NCI-H1105 (cell line): ENCODE measurements at places on chromosomes 3 and 15.
A peak's percentile ranks its signal among the peaks of the same experiment; 100 is the strongest.

DNA sequence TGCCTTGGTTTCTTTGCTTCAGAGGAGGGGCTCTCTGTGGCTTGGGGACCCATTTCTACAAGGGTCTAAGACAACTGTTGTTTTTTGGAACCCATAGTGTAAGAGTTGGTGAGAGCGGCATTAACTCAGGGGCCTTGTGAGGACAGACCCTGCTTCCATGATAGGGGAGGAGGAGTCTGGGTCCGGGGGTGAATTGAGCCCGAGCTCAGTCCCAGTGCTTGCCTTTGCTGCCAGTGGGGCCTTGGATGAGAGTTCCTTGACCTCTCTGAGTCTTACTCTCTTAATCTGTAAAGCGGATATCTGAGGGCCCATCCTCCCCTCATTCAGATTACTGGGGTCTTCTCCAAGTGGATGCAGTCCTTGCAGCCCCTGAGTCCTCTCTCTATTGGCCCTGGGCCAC is 74.2 kb downstream of the EEFSEC start:
- no peak for DNase-seq

- no peak for DNase-seq
Observed at GRCh38 chr15:58521293-58521991, 89.7 kb downstream of the LIPC start.

GRCh38 chr3:79930196-79930595 is 162.4 kb upstream of the ROBO1 start:
- no peak for DNase-seq

- no peak for DNase-seq
Observed at GRCh38 chr15:43529141-43529540, 11.7 kb downstream of the MAP1A start.

- DNase-seq, result no peak
Observed at GRCh38 chr15:62994439-62994838, 48.1 kb upstream of the TPM1 start.

DNA sequence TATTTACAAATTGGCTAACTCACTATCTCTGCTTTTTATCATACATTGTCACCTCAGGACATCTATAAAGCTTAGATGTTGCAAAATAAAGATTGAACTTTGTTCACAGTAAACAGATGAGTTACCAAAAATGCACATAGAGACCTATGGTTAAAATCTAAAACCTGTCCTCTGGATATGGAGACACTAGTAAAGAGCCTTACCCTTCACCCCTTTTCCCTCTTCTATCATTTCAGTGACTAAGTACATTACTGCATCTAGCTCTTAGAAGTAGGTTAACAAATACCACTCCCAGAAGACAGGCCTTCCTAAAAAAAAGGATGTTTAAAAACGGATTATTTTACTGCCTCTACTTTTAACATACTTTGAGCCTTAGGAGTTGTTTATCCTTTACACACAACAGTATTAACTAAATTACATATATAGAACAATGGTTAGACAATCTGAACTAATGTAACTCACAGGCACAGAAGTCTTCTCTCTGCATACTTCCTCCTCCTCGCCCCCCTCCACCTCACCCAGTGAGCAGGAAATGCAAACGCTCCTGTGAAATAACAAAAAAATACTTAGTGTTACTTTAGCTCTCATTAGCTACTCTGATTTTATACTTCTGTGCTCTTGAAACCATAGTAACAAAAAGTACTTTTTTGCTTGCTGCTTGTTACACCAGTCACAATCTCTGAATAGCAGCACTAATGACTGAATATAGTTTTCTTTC is 23.3 kb downstream of the IREB2 start:
- no peak for DNase-seq

DNA sequence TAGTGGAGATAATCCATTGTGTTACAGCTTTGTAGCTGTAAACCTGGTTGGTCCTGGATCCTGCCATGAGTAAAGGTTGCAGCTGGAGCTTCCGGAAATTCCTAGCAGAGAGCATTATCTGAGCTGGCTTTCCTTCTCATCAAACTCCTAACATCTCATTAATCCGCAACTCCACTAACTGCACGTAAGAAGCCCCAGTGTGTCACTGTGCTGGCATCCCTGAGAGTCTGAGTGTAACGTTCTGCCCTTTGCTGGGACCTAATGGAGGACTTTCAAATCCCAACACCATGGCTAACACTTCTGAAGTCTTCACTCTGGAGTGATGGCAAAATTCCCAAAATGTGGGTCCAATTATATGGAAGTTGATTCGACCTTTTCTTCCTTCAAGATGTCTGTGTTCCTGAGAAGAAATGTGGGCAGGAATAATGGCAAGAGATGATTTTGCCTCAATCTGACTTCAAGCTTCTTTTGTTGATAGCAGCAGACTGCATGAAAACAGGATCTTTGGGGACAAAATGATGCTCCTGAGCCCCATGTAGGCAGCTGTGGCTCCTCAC is 9.6 kb upstream of the TRPM1 start:
- no peak for DNase-seq

- DNase-seq, result no peak
Observed at GRCh38 chr15:40379853-40380252, 2.7 kb upstream of the KNSTRN start.

GRCh38 chr3:195914648-195915473 is 6.5 kb upstream of the TNK2 start:
- DNase-seq, result no peak

DNA sequence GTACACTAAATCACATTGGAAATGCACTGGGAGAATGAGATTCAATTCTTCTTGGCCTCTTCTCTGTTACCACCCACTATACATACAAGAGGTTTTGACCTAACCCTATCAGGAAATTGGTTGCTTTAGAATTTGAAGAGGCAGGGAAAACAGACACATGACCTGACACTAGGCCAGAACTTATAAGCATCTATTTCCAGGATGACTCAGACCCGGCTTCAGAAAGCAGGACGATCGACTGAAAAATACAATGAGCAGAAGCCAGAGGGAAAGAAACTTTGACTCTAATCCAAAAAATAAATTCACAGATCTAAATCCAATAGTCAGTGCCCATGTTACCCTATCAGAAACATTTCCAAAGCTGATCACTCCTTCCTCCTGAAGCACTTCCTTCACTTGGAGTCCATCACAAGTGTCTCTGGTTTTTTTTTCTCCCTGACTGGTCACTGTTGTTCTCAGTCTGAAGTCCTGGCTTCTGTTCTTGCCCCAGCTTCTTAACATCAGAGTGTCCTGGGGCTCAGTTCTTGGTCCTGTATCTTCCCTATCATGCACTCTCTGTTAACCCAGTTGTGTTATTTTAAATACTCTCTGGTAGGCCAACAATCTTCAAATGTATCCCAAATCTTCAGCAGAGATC is 133.6 kb downstream of the P2RY1 start:
- no peak for DNase-seq

DNA sequence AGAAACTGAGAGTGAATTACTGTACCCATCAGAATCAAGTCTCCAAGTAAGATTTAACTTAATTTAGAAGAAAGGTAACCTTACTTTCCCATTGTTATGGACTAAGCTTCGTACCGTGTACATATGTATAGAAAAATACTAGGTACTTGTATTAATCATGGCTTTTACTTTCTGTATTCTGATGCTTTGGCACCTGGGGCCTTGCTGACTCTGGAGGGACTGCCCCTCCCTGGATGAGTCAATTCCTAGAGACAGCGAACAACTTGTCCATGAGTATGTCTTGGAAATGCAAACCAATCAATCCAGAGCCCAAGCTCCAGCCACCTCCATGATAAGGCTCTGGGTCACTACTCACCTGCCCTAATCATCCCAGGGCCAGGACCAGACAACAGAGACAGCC is 50.0 kb upstream of the DGKG start:
- DNase-seq, result no peak

DNA sequence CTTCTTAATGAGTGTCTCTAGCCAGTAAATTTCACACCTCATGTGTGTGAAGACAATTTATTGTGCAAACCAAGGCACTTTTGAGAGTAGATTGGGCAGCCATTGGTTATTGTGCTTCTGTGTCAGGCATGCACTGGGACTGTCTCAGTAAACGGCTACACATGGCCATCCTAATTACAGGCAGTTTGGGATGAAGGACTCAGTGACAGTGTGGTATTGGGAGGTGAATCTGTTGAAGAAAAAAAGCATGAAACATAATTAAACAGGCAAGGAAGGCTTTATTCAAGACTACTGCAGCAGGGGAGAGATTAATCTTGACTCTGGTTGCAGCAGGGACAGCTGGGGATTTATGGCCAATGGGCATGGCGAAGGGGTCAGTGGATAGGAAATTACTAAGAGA is 57.8 kb upstream of the NUDT16 start:
- DNase-seq, result no peak

GRCh38 chr3:399647-400046 is 203.1 kb downstream of the CHL1 start:
- DNase-seq, result no peak

- DNase-seq, result peak; percentile 63
Observed at GRCh38 chr3:177776661-177777101, 579.4 kb upstream of the TBL1XR1 start.

GRCh38 chr15:85899927-85900326 is 105.2 kb upstream of the KLHL25 start:
- no peak for DNase-seq

- DNase-seq, result no peak
Observed at GRCh38 chr3:156214676-156215075, 94.3 kb downstream of the KCNAB1 start.

DNA sequence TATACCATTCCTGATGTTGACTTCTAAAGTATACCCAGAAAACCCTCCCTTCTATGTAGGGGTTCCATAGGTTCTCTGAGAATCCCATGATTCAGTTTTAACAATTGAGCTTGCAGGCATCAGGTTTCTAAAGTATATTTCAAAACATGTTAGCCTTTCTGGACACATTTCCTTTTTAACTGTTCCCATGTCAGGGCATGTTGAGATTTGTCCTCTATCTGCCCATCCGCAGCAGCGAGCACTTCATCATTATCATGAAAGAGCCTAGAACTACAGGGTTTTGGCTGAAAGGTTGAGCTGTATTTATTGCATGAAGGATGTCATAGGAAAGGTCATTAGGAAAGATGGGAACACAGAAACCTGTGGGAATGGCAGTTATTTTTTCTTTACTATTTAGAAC is 201.1 kb upstream of the BHLHE40 start:
- DNase-seq, result no peak

- DNase-seq, result no peak
Observed at GRCh38 chr3:9500108-9501050, 53.2 kb downstream of the LHFPL4 start.

GRCh38 chr15:90945091-90945490 is 9.6 kb upstream of the RCCD1 start:
- DNase-seq, result no peak

- no peak for DNase-seq
Observed at GRCh38 chr3:182800508-182800907, 7.2 kb downstream of the ATP11B start.

- DNase-seq, result no peak
Observed at GRCh38 chr15:96342406-96343112, 12.1 kb downstream of the NR2F2 start.

- no peak for DNase-seq
Observed at GRCh38 chr3:23389089-23389488, 186.0 kb downstream of the UBE2E2 start.

- DNase-seq, result no peak
Observed at GRCh38 chr3:178260887-178261565, 275.2 kb upstream of the KCNMB2 start.

DNA sequence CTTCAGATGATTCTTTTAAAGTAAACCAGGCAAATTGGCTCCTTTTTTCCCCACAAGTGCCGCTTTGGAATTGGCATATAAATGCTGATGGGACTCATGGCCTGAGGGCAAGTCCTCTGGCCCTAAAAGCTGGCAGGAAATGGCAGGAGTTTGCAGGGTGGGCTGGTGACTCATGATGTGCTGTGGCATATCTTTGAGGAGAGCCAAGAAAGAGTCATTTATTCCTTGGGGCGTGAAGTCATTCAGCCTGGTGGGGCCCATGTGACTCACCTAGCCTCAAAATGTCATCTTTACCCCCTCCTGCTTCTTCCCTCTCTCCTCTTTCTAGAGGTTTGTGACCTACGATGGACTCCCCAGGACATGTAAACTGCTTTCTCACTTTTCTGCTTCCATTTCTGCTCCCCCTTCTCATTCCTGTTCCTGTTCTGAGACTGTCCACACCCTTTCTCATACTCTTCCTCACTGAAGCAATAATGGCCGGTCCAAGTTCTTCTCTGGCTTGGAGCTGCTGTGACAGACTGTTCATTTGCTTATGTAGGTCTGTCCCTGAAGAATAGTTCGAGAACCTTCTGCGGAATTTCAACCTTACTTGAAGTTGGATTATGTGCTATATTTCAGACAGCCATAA is 326.1 kb downstream of the SATB1 start:
- no peak for DNase-seq

DNA sequence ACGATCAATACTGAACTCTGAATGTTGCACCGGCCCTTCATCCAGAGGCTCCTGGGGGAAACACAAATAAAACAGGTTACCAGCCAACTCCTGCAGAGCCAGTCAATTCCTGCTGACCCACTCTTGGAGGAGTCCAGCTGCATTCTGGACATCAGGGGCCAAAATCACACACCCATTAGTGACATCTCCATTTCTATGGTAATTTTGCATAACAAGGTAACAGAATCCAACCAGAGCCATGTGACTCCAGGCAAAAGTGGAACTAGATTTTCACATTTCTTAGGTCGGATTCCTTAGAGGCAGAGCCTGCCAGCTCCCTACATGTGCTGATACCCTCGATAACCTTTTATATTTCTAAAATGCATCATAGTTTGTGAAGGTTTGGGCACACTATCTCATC is 119.2 kb upstream of the CTNNB1 start:
- no peak for DNase-seq

- DNase-seq, result no peak
Observed at GRCh38 chr15:47746516-47746915, 29.2 kb downstream of the SEMA6D start.

DNA sequence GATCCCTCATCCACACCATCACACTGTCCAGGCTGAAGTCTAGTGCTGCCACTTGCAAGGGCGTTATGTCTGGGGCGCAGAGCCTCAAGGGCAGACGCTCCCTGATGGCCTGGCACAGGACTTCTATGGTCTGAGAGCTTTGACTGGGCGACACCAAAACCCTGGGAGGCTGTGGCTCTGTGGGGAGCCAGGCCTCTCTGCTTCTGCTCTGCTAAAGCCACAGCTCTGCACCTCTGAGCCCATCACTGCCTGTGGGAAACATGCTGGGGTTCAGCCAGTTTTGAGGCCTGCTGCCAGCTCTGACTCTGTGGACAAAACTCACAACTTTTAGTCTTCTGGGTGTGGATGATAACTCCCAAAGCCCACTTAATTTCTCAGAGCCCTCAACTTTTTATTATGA is 6.3 kb upstream of the LCTL start:
- no peak for DNase-seq

DNA sequence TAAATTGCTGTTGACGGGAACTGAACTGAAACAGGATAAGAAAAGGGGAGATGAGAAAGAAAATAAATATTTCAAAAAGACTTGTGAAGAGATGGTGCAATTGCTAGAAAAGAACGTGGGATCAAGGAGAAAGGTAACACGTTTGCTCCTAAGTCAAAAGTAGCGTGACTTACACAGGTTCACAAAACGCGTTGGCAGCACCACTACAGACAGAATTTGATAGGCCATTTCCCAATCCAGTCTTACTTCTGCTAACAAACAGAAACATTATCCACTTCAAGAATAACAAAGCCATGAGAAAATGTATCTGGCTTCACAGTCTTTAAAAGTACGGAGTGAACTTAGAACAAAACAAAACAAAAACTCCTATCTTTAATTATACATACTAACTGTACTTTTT is 75.5 kb downstream of the DPH6 start:
- no peak for DNase-seq

GRCh38 chr3:168709073-168709472 is 613.3 kb upstream of the GOLIM4 start:
- peak; percentile 8 for DNase-seq
